ENCODE measurements at places on chromosomes 3 and 15.

- DNase-seq, result no peak
Observed at GRCh38 chr3:126957776-126958637, 24.9 kb upstream of the PLXNA1 start.

DNA sequence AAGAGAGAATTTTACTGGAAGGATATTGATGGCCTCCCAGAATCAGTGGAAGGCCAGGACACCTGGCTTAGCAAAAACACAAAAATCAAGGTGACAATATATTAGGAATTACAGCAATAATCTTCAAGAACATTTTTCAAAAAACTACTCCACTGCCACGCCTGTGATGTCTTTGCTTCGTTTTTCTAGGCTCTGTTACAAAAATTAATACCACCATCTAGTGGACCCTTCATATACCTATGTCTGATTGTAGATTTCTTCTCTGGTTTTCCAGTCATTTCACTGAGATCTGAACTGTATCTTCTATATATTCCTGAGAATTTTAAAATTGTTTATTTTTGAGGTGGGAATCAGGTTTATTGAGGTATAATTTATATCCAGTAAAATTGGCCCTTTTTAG, 5.6 kb upstream of the SLC33A1 start:
- DNase-seq, result peak; percentile 54

DNA sequence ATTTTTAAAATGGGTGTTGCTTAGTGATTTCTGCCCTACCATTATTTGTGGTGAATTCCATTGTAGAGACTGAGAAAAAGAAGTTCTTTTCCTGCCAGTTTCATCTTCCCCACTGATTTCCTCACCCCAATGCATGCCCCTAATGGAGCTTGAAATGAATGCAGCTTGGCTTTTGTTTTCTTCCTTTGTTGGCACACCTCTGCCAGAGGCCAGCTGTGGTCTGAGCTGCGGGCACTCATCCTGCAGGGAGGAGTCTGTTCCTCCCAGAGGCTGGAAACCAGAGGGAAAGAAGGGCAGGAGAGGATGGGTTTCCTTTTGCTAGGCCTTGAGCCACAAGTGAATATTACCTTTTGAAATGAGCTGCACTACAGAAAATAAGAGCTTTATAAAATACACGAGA, 9.3 kb upstream of the ST8SIA2 start:
- no peak for DNase-seq

DNA sequence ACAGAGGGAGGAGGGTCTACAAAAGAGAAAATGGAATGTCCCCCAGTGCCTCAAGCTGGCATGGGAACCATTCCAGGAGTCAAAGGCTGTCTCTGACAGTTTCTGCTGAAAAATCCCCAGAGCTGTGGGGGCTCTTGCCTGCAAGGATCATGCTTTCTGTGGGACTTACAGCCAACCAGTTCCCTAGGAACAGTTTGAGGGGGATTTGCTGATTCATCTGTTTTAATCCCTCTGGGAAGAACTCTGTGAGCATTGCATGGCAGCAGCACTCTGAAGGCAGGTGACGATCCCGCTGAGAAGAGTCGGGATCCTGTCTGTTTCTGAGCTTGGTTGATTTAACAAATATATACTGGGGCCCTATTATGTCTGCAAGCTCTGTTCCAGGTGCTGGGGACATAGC, 176.0 kb downstream of the SSR3 start:
- no peak for DNase-seq

- no peak for DNase-seq
Observed at GRCh38 chr3:152355744-152356665, 87.3 kb downstream of the MBNL1 start.

DNA sequence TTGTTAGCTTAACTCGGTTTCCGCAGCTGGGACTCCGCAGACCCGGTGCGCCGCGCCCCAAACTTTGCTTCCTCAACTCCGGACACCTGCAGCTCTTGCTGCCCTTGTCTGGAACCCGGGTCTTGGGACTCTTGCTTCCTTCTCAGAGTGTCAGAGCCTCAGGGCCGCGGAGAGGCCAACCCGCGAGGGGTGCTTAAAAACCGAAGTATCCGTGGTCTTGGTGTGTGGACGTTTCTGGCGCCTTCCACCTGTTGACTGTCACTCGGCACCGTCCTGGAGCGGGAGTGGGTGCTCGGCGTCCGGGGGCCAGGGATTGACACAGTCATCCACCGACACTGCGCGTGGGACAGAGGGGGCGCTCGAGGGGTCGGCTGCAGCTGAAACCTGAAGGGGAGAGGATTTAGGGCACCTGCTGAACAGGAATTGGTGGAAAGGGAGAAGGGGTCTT, 386 bp downstream of the SQOR start:
- peak; percentile 25 for DNase-seq

- no peak for DNase-seq
Observed at GRCh38 chr3:183799461-183799860, 25.9 kb downstream of the MAP6D1 start.

DNA sequence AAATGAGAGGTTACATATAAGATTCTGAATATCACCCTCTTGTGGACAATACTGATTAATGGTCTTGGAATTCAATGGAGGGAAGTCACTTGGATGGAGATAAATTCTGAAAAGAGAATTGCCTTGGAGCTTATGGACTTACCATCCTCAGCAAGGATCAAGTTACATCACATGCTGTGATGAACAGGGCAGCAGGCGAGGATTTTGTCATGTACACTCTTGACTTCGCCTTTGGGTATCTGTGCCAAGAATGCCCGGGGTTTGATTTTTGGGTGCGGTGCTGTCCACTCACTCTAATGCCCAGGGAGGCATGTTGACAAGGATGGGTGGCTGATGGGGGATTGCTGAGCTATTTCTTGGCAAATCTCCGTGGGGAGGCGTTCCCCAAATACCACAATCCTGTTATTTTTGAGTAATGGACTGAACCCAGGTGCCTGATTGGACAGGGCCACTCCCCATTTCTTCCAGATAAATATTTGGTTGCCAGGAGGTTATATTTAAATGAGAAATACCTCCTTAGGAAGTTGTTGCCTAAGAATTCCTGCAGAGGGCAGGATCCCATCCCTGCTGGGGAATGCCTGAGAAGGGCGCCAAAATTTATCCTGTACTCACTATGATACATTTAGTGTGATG, 96.3 kb downstream of the TPRG1 start:
- no peak for DNase-seq

DNA sequence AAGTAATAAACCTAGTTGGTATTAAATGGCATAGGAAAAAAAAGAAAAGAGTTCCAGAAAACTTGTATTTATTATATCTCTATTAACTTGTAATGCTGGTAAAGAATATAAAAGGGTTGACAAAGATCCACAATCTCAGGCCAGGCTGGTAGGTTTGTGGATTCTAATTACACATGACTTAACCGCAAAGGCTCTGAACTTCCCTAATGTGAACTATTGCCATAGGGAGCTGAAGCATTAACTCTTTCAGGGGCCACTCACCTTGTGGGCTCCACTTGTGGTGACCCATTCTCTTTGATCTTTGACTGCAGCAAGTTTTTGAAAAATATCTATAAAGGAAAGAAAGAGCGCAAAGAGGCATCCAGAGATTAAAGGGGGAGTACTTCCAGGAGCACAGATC, 58.5 kb downstream of the NEK10 start:
- peak; percentile 7 for DNase-seq

GRCh38 chr3:73188707-73189106, 127.2 kb downstream of the EBLN2 start:
- DNase-seq, result no peak

DNA sequence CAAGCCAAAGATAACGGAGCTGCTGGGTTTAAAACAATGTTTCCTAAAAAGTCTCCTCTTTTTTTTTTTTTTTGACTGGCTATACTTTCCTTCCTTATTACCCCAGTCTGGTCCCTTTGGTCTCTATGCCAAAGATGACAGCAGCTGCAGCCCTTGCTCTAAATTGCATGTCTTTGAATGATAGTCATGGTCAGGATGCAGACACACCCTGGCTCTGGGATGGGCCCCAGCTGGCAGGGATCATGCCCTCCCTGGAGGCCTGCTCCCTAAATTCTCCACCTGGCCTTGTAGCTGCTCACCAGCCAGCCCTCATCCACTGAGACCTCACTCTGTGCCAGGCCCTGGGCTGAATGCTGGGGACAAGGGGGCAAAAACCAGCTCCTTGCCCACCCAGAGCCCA, 95.8 kb downstream of the MESD start:
- no peak for DNase-seq

DNA sequence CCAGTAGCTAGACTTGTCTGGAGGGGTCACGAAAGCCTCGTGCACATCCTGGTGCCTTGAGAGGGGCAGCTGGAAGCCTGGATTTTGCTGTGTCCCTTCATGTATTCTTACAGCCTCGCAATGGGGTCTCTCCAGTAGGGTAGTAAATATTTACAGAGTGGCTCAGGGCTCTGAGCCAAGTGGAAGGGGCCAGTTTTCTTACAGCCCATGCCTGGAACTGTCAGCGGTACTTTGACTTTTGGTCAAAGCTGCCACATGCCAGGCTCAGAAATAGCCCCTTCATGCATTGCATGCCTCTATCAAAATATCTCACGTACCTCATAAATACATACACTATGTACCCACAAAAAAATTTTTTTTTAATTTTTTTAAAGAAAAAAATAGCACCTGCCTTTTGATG, 119.2 kb downstream of the OSBPL10 start:
- no peak for DNase-seq

DNA sequence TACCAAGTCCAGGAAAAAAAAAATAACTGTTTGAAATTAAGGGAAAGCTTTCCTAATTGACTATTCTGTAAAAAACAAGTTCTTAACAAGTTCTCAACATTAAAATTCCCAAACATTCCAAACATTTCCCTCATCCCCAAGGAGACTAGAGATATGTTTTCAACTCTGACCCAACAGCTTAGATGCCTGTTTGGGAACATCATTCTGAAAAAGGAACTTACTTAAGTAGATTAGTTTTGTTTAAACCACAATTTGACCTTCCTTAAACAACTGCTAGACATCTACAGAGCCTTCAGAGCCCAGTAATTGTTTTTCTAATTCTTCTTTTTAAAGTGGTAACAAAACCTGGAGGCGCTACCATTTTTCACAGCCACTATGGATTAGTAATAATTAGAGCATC, 12.8 kb downstream of the UBR1 start:
- DNase-seq, result peak; percentile 42

- peak; percentile 87 for DNase-seq
Observed at GRCh38 chr3:58414538-58415197, 19.0 kb downstream of the PDHB start.

GRCh38 chr3:141414800-141415462, 46.6 kb downstream of the ZBTB38 start:
- DNase-seq, result no peak

DNA sequence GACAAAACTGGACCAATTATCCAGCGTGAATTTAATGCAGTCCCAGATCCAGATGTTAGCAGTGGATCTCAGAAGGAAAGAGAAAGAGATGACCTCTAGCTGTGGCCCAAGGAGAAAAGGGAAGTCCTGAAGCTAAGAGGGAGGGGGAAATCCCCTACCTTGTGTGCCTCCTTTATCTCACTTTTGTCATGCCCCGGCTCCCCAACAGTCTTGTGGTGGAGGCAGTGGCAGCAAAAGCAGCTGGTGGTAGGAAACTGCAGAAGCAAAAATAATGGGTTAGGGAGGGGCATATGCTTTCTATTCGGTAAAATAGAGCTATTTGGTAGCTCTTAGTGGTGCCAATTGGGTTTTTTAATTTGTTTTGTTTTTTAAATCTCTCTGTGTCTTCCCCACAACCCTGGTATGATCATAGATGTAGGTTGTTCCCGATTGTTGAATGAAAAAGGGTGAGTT, 56.5 kb downstream of the MCTP2 start:
- no peak for DNase-seq

DNA sequence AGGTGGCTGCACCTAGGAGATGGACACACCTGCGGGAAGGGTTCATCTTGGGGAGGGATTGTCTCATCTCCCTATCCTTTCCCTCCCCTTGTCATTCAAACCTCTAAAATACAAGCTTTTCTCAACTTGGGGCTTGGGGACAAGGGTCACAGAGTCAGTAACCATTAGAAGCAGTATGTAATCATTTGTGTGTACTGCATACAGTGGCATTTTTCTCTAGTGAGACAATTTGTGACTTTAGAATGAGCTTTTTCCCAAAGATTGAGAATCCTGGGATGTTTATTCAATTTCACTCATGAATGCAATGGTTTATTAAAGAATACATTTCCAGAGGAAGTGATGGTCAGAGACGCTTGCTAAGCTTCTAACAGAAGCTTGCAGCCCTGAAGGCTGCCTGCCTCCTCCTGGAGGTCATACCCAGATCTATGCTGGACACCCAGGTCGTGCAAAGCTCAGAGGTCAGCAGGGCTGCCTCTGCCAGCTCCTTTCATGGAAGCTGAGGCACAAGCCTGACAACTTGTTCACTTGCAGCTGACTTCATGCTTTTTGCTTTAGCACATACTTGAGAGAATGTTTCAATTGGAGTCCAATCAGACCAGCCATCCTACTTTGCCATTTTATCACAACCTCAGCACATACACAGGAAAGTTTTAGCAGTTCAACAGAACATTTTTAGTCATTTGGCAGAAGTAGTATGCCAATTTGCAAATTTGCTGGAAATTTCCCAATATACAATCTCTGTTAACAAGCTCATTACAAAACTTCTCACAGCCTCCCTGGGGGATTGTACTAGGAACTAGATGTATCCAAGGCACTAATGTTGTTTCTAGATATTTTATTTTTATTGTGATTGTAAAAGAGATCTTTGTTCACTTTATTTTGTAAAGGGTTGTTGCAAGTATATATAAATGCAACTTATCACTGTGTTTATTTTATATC, 25.6 kb upstream of the ALDH1L1 start:
- DNase-seq, result no peak

GRCh38 chr3:172678068-172678467, 32.8 kb downstream of the NCEH1 start:
- DNase-seq, result no peak

DNA sequence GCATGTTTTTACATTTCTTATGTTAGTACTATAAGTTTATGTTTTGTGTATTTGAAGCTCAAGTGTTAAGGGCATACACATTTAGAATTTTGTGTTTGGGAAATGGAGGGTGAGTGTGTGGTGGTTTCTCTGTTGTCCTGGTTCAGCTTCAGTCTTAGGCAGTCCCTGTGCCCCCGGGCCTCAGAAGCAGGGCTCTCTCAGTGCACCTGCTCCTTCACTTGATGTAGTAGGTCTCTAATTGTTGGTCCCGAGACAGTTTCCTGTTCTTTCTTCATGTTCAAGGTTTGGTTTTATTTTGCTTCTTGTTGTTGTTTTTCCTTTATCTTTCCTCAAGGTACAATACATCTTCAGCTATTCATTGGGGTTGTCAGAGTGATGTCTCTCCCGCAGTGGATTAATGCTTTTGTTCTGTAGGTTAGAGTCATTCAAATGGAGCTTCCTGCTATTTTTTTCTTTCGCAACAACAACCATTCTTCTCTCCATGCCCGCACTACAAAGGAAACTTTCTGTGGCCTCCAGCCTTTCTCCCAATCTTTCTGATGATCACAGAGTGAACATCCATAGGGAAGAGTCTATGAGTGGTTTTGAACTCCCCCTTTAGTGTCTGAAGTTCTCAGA, 177.8 kb upstream of the GOLGA6L4 start:
- no peak for DNase-seq

DNA sequence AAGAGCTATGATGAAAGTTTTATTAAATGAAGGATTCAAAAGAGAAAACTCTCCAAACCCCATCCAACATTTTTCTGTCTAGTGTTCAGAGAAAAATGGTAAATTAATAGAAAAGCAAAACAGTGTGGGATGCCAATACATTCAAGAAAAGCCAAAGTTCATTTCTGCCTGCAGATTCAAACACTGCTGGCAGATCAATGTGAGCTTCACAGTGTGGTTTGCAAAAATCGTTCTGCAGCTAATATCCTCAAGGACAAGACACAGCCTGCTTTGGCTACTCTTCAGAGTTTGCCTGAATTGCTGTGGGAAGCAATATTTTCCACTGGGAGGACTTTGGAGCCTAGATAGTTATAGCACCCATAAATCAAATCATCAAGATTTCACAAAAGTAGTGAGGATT, 619.9 kb upstream of the SUCLG2 start:
- no peak for DNase-seq

- peak; percentile 29 for DNase-seq
Observed at GRCh38 chr3:33883538-33883950, 85.1 kb downstream of the PDCD6IP start.
